ENCODE measurements at places on chromosomes 1 and 21. TPM values are rescaled to one million over a fixed set of nuclear protein-coding genes. Genes with fewer than 3 reads are reported as not detected.
A peak's percentile ranks its signal among the peaks of the same experiment; 100 is the strongest.

The C8B gene
- not detected for total RNA-seq

The PTPN7 gene
- 228 TPM for total RNA-seq

The OR2L5 gene
- not detected for total RNA-seq

The TPR gene
- 130 TPM for total RNA-seq

- DNase-seq, result no peak
These were observed 812.9 kb upstream of the ADGRL2 start for GRCh38 chr1:80987824-80988223.

GRCh38 chr1:11320153-11320936 lies 47.3 kb downstream of the UBIAD1 start:
- peak; percentile 57 for DNase-seq

GRCh38 chr1:159751031-159751430 lies 29.7 kb upstream of the DUSP23 start:
- DNase-seq, result no peak

- no peak for DNase-seq
These were observed 51.1 kb upstream of the LRRC8C start for GRCh38 chr1:89581859-89582258.

DNA sequence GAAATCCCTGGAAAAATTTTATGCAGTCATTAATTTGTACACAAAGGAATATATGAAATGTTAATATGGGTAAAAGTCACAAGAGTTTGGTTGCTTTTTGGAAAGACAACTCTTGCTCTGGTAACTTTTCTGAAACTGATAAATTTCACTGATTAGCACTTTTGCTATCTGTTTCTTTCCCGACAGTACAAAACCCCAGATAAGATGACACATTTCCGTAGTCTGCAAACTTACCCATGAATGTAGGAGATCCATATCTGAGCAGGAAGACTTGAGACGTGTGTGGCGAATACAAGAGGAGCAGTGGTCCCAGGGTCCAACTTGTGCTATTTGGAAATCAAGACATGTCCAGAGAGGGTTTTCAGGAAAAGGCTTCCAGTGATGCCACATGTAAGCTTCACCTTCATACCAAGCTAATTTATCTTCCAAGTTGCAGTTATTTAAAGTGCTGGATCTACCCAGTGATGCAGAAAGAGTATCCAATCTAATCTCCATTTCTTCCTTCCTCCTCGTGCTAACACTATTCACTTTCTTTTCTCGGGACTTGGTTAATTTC lies 35.9 kb upstream of the SAMSN1 start:
- DNase-seq, result no peak

- DNase-seq, result no peak
These were observed 4.8 kb upstream of the ATP1A1 start for GRCh38 chr1:116368241-116368640.

- DNase-seq, result no peak
These were observed 684.4 kb downstream of the PLA2G4A start for GRCh38 chr1:187513190-187513589.

GRCh38 chr1:80048716-80049115 lies 1042.2 kb upstream of the ADGRL4 start:
- DNase-seq, result no peak

GRCh38 chr21:34997294-34997693 lies 51.8 kb downstream of the RUNX1 start:
- DNase-seq, result no peak

- no peak for DNase-seq
These were observed 6.0 kb downstream of the S100A9 start for GRCh38 chr1:153363641-153364040.

DNA sequence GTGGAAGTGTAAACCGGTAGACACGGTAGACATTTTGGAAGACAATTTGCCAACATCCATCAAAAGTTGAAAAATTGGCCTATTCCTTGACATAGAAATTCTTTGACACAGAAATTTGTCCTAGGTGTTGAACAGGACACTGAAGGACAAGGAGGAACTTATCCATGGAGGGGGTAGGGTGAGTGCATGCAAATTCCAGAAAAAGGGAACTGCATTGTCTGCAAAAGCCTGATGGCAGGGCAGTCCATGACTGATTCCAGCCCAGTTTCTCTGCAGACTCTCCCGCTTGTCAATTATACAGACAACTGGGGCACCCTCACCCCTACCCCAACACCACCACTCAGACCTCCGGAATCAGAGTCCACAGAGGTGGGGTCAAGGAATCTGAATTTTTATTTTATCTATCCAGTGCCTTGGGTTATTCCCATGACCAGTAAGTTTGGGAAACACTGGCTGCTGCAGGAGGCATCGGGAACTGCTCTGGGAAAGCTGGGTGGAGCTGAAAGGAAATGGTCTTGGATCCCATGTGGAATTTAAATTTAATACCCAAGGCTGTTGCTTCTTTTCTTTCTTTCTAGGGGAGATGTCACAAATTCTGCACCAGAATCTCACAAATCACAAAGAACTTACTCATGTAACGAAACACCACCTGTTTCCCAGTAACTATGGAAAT lies 103.3 kb upstream of the SLC45A1 start:
- DNase-seq, result no peak

DNA sequence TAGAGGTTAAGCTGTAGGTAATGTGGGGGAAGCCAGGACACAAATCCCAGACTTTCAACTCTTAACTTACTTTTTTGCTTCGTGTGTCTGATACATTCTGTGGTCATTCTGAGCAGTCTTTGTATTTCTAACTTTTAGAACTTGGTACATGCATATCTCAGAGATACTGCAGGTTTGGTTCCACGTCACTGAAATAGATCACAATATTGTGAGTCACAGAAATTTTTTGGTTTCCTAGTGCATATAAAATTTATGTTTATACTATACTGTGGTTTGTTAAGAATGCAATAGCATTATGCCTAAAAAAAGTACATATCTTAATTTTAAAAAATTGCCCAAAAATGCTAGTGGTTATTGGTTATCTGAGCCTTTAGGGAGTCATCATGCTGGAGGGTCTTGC lies 3.2 kb downstream of the URB2 start:
- no peak for DNase-seq

GRCh38 chr1:207088161-207088560 lies 499 bp upstream of the C4BPB start:
- DNase-seq, result no peak
